ENCODE measurements at places on chromosomes 4 and X.

DNA sequence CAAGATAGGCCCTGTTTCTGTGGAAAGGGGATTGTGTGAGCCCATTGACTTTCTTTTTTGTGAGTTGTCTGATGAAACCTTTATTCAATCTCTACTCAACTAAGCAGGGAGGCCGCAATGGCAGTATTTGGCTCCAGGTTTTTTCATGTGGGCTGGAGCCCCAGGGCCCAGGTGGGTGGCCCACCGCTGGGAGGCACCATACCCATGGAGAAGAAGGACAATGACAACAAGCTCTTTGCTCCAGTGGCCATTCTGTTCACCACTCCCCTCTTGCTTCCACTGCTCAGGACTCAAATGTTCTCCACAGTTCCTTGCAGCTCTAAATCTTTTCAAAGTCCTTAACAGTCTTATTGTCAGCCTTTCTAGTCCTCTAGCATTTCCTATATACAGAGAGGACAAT is 54.1 kb downstream of the HOPX start:
- no peak for DNase-seq

GRCh38 chr4:119523399-119523798 is 105.2 kb downstream of the PDE5A start:
- no peak for DNase-seq

DNA sequence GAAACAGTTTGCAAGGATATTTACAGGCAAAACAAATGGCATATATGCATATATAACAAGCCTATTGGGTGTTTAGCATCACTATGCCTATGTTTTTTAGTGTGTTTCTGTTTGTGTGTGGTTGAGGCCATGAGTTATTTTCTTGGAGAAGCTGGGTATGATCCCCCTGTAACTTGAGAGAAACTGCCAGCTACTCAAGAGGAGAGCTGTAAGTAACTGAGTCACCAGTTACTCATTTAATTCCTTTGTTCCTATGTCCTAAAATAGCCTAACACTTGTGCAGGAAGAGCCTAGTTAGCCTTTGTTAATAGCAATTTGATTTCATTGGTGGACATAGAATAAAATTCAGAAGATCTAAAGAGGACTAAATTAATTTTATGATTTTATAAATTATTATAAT is 79.1 kb downstream of the PWWP3B start:
- DNase-seq = no peak

GRCh38 chr4:162535121-162535520 is 371.3 kb upstream of the FSTL5 start:
- no peak for DNase-seq

- DNase-seq = no peak
These were observed 625.3 kb upstream of the HS3ST1 start for GRCh38 chr4:12053966-12054365.

- peak; percentile 51 for DNase-seq
These were observed 152.0 kb upstream of the SLC4A4 start for GRCh38 chr4:71186566-71187403.

DNA sequence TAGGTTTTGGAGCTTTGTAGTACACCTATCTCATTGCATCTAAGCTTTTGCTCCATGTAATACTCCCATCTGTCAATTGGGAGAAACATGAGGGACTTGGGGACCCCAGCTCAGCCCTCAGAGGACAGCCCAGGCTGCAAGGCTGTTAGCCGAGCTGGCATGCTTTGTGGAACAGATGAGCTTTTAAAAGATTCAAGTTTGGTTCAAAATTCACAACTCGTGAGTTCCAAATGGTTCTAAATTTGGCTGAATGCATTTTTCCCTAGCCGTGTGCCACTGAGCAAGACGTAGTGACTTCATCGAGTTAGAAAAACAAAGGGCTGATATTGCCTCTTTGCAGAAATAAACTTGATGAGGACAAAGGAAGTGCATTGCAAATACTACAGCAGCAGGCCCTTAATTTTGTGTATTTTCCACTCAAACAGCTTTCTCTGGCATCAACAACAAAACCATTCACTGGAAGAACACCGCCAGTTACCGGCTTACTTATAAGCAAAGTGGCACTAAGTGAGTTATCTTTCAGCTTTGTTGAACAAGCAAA is 165.0 kb upstream of the HS3ST1 start:
- DNase-seq = no peak

DNA sequence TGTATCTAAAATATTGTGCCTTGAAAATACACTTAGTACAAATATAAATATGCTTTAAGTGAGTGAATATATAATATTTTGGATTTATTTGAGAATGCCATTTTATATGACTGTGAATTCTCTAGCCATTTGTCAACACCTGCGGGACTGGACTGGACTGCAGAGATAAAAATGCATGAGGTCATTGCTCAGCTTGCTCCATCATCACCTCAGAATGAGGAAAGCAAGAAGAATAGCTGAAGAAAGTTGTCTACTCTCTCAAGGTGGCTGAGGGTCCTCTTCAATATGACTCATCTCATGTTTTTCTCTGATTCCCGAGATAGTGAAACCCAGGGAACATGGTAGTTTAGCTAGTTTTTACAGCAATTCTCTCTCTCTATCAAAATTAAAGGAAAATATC is 732.5 kb upstream of the AGA start:
- no peak for DNase-seq

DNA sequence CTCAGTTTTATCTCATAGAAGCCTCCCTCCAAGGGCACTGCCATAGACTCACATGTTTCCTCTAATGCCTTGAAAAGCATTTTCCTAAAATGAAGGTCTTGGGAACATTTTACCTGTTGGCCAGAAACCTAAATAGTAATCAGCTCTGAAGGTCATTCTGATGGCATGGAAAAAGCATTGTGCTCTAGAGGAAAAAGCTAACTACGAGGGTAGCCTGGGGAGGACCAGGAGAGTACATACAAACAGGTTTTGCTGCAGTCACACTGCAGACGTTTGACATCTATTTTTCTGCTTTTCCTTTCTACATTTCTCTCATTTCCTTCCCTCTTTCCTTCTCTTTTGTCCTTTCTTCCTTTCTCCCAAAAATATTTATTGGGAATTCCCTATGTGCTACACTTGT is 103.3 kb upstream of the SORBS2 start:
- no peak for DNase-seq

- no peak for DNase-seq
These were observed 15.0 kb downstream of the CFAP99 start for GRCh38 chr4:2433609-2434350.

- no peak for DNase-seq
These were observed 44.5 kb downstream of the SCFD2 start for GRCh38 chr4:53321151-53321983.

DNA sequence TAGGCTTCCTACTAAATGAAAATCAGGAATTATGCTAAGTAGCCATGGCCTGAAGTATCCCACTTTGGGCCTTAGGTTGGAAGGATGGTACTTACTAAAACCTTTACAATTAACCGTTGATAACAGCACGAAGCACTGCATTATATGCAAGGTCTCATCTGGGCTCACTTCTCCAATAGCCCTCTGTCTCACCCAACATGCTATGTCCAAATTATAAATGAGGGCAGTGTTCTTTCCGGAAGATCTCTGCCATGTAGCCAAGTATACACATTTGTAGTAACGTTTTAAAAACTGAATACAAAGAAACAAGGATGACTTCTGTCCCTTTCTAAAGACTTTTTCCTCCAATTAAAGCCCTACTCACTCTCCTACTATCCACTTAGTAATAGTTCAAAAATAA is 51.6 kb downstream of the SCFD2 start:
- no peak for DNase-seq

DNA sequence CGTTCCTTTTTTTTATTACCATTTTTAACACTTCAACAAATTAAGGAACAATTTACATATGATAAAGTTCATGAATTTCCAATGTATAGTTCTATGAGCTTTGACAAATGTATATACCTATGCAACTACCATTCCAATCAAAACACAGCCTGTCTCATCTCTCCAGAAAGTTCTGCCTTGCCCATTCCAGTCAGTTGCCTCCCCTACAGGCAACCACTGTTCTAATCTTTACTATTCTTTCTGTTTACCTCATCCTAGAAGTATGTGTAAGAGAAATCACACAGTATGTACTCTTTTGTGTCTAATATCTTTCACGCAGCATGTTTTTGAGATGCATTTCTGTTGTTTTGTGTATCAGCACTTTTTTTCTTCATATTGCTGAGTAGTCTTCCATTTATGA is 224.9 kb downstream of the KIT start:
- DNase-seq = no peak

- DNase-seq = no peak
These were observed 25.6 kb downstream of the CHM start for GRCh38 chrX:86021652-86022289.

- DNase-seq = no peak
These were observed 344.4 kb downstream of the RAPGEF2 start for GRCh38 chr4:159447296-159447695.

- no peak for DNase-seq
These were observed 204.1 kb upstream of the NEIL3 start for GRCh38 chr4:177105536-177105935.

DNA sequence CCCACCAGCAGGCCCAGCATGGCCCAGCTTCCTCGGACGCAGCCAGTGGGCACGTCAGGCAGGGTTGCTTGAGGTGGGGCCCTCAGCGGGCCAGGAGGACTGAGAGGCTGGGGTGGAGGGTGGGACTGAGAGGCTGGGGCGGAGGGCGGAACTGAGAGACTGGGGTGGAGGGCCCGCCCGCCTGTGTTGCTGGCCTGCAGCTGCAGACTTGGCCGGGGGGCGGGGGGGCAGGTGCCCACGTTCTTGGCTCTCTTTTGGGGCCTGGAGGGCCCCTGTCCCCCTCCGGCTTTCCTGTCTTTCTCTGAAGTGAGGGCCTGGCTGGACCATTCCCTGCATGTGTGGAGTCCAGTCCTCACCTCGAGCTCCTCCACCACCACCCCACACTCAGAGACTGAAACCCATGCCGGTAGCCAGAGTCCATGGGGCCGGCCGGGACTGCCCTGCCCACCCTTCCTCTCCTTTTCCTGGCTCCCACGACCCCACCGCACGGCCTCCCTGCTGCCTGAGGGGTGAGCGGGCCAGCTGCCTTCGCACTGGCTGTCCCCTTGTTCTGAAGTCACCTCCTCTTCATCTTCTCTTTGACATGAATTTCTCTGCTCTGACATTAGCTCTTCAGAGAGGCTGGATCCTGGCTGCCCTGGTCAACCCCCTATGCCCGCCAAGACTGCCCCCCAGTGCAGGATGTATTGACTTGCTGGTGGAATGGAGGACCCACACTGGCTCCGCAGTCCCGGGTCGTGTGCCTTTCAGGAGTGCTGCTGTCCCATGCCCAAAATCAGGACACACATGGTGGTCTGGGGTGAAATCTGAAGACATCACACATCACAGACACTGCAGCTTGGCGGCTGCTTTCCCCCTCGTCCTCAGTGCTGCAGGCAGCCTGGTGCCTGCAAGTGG is 10.1 kb upstream of the NKX1-1 start:
- no peak for DNase-seq

DNA sequence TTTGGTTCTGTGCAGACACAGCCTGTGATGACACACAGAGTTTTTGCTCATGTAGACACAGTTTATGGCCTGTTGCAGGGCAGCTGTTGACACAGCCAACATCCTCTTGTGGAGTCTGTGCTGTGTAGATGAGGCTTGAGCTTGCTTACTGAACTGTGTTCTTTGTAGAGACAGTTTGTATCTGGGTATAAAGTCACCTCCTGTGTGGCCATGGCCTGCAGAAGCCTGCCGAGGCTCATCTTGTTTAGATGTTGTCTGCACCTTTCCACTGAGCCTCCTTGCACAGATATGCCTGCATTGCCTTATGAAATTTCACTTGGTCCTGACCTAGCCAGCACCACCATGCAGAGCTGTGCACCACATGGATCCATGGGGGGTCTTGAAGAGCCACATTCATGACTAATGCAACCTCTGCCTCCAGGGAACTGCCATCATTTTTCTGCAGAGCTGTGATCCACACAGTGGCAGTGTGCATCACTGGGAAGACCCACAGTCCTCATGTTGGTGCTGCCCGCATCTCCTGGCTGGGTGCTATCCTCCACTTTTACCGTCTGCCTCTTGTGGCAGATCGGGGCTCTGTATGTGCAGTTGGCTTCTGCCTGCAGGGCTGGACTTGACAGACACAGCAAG is 198.0 kb upstream of the MAMLD1 start:
- DNase-seq = no peak

DNA sequence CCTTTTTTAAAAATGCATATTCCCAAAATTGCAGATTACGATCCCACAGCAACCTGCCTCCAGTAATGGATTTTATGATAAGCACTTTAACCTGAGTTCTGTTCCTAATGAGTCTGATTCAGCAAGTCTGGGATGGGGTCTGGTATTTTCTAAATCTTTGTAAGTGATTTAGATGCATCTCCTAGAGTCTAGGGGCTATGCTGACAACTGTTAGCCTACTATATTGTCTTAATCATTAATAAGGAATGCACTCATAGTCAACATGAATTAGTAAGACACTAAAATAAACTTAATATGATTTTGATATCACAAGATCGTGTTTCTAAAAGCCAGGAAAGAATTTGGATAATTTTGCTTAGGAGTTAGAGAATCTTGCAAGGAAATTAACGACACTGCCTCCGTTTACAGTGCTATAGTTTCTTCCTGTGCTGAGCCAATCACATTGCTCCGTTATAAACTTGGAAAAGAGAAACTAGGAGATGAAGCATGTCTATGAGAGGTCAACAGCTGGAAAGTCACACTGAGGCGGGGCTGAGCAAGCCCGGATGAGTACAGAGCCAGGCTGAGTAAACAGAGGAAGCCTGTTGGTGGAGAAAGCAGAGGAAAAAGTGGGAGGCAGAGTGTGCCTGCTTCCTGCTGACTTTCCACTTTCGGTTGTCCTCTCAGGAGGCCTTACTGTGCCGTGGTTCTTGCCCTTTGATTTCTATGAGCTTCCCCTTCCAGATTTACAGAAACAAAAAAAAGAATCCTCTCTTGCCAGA is 5.4 kb downstream of the SCARB2 start:
- no peak for DNase-seq

GRCh38 chrX:120456973-120457372 is 12.1 kb downstream of the LAMP2 start:
- DNase-seq = no peak

- no peak for DNase-seq
These were observed 33.0 kb upstream of the ARHGAP6 start for GRCh38 chrX:11698702-11699101.

- no peak for DNase-seq
These were observed 115.6 kb downstream of the FHIP1A start for GRCh38 chr4:151524610-151525009.

- no peak for DNase-seq
These were observed 25.2 kb upstream of the ADD1 start for GRCh38 chr4:2818351-2818939.

- DNase-seq = no peak
These were observed 12.3 kb downstream of the ABCD1 start for GRCh38 chrX:153736871-153737441.

Measured in neuronal stem cell (in vitro differentiated cells).